ENCODE measurements at places on chromosomes 5 and 9.
A peak's percentile ranks its signal among the peaks of the same experiment; 100 is the strongest.

DNA sequence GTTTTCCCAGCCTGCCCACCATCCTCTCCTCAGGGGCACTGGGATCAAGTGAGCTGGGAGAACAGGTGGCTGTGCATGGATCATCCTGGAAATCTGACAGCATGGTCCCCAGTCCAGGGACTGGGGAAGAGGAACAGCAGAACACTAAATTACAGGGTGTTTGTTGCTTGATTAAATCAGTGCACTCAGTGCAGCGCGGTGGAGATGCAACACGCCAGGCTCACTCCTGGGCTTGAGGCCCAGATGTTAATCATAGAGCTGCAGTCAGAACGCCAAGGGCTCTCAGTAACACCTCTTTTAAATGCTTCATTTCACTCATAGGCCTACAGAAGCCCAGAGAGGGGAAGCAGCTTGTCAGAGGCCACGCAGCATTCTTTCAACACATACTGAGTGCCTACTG is 14.2 kb upstream of the LARP1 start:
- DNase-seq: no peak

DNA sequence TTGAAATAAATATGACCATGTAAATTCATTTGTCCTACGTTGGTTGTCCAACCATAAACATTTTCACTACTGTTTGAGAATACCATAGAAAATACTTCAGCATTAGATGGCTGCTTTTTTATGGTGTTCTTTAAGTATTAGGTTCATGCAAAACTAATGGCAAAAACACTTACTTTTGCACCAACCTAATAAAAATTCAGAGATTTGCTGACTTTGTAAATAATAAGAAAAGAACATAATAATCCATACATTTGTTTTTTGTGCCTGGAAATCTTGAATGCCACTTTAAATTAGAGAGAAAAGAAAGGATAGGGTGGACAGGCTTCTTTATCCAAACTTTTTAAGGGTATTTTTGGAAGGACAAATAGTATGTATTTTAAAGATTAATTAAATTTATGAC is 719.7 kb upstream of the TYRP1 start:
- DNase-seq: no peak

DNA sequence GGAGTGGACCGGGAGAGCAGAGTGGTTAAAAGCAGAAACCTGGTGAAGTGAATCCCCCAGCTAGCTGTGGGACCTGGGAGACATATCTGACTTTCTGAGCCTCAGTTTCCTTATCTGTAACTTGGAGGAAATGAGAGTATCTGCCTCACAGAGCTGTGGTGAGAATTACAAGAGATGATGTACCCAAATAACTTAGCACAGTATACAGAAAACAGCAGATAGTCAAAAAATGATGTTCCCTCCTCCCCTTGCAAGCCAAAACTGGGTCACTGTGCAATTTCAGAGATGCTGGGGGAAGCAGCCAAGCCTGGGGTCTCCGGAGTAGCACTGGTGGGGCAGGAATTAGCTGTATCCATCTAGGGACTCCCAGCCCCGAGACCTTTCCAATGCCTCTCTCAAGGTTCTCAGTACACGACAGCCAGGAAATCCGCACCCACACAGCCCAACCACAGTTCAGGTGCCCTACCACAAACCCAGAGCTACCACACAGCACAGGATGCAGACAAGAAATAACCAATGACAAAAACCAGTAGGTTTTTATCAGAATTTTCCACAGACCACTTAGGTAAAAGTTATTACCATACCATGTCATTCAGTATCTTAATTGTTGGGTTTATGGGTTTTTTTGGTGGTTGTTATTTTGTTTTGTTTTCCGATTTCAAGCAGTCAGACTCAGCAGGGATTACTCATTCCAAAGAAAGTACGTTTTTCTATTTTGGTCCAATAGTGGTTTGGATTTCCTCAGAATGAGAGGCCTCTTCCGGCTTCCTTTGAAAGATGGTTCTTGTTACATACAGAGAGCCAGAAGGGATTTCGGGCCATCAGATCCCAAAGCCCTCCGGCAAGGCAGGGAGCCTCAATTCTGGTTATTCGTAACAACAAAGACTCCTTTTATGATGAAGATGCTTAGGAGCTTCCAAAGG is 4.9 kb upstream of the HRH2 start:
- DNase-seq: peak; percentile 66

DNA sequence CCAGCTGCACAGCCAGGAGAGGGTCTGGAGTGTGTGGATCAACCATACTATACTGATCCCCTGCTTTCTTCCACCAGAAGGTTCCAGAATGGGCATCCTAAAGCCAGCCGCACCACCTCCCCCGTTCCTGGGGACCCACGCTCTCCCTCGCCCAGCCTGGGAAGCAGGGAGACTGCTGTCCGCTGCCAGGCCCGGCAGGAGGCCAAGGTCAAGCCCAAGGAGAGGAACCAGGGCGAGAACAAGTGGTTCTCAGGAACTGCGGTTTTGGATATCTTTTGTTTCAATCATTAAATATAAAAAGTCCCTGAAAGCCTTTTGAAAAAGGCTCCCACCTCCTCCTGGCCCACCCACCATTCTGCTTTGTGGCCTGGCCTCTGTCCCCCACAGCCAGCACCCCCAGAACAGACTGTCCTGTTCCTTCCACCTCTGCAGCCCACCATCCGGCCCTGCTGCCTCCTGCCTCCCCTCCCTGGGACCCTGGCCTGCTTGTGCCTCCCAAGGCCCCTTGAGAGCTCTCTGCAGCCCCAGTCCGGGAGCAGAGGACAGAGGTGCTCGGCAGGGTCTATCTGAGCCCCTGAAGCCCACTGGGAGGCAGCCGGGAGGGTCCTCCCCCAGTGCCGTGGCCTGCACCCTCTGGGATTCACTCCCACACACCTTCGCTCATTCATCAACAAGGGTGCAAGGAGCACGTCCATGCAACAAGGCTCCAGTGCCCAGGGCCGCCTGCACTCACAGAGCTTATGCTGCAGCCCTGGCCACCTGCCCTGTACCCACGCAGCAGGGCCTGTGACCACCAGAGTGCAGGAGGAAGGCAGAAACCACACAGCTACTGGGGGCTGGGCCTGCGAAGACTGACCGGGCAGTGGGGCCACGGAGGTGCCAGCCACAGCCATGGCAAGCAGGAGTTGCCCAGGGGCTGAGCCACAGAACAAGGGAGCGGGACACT is 614 bp upstream of the LCN6 start:
- no peak for DNase-seq

GRCh38 chr5:38547257-38547656 is 9.2 kb downstream of the LIFR start:
- no peak for DNase-seq

DNA sequence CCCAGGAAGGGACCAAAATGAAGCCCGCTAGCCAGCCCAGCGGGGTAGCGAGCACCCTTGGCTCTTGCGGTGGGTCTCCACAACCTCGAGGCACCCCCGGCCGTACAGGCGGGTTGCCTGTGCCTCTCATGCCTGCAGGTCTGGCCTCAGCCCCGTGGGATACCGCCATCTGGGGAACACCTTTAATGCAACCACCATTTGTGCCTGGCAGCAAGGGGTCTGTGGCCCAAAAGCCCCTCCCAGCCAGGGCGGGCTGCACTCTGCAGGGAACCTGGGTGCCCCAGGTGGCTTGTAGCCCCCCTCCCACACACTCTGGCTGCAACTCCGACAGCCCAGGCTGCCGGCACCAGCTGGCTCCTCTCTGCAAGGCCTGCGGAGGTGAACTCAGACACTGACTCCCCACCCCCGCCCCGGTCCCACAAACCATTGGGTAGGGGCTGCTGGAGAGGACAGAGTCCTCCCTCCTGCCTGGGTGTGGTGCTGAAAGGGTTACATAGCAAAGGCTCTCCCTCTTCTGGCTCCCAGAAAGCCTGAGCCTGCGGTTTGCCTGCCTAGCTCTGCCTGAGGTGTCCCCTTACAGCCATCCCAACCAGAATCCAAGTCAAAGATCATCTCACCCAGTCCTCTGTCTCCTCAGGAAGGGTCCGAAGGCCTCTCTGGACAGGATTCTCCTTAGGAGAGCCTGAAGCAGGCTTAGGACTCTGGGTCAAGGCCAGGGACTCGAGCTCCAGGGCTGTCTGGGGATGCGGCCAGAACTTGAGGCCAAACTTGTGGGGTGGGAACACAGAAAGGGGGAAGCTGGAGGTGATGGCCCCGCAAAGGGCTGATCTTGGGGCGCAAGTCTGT is 109.4 kb downstream of the PSD2 start:
- DNase-seq: no peak

DNA sequence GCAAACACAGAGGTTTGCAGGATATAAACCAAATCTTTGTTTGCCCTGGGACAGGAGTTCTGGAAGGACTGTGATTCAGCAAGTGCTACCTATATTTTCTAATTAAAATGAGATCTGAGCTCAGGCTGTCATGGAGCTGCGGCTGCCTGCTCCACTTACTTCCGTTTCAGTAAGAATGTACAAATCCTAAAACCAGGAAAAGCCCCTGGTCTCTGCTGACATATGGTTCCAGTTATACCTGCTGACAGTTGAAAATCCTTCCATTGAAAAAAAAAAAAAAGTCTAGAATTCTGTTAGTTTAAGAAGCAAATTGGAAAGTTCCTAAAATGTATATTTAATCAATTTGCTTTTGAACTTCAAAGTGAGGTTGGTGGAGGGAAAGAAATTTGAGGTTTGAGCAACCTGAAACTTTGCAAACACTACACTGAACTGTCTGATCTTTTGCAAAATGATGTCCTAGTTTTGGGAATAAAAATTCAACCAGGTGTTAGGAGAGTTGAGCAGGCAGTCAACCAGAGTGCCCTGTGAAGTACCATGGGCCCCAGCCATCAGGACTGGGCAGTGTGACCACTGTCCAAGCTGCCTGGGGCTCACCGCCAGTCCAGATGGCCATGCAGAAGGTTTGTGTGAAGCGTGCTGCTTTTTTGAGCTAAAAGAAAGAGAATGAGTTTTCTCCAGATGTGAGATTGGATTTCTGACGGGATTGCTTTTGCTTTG is 50.6 kb downstream of the SHB start:
- no peak for DNase-seq

GRCh38 chr9:100229561-100229960 is 123.2 kb downstream of the TEX10 start:
- DNase-seq: no peak

GRCh38 chr5:33195431-33196165 is 245.2 kb upstream of the TARS1 start:
- no peak for DNase-seq

DNA sequence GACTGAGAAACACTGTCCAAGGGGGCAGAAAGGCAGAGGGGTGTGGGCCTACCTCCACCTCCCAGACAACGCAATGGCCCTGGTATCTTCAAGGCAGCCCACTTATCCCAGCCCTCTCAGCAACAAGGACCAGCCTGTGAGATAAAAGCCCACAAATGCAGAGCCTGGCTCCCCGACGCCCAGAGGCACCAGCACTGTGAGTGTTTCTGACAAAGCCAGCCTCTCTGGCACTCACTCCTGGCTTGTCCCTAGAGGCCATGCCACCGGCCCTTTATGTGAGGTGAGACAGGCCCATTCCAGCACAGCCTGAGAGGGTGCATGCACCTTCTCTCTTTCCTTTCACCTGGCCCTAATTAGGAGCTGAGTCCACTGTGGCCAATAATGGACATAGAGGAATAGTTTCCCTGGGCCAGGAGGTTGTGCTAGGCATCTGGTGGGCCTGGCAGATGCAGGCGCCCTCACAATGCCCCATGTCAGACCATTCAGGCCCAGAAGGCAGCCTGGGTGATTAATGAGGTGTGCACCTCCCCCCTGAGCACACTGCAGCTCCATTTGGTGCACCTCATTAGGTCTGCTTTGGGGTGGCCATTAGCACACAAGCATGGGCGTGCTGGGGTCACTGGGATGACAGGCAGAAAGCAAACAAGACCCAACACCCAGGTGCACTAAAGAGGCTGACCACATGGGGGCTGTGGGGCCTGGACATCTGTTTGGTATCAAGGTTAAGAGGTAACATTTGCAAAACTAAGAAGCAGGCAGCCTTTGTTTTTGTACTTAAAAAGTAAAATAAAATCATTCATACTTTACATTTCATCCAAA is 176.0 kb downstream of the MED10 start:
- no peak for DNase-seq

GRCh38 chr5:132759114-132760048 is 12.2 kb downstream of the CCNI2 start:
- no peak for DNase-seq

DNA sequence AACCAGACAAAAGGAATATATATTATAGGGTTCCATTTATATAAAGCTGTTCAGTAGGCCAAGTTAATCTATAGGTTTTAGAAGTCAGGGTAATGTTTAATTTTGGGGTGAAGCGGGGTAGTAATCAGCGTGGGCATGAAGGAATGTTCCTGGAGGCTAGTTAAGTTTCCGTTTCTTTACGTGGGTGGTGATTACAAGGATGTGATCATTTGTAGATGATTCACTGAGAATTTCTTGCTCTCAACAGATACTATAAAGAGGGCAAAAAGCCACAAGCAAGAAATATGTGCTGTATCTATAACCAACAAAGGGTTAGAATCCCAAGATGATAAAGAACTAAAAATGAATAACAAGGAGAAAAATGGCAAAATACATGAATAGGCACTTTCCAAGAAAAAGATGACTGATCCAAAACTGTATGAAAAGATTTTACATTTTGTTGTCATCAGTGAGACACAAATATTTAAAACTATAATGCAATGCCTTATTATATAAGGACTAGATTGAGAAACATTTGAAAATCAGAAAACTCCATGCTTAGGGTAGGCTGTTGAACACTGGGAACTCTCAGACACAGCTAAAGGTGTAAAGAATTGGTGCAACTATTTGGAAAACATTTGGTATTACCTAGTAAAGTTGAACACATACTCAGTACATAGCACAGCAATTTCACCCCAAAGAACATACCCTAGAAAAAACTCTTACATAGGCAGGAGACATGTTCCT is 224.3 kb upstream of the S1PR3 start:
- DNase-seq: no peak

DNA sequence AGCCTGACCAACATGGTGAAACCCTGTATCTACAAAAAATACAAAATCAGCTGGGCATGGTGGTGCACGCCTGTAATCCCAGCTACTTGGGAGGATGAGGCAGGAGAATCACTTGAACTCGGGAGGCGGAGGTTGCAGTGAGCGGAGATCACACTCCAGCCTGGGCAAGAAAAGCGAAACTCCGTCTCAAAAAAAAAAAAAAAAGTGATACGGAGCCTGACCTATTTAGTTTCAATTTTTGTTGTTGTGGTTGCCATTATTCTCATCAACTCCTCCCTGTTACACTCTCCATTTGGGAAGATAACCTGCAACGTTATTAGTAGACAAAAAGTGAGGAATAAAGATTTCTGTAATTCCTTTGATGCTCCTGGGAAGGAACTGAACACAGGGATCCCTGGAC is 1.3 kb downstream of the STOM start:
- DNase-seq: no peak

- DNase-seq: no peak
These were observed 7.6 kb downstream of the GRIN1 start for GRCh38 chr9:137146527-137146918.
